Activated effector memory CD4-positive, alpha-beta T cell treated with anti-CD3 and anti-CD28 coated beads, Interleukin-2, amount 50 U/mL, for 16 hours (primary cell): ENCODE measurements at places on chromosomes 12 and 14.

DNA sequence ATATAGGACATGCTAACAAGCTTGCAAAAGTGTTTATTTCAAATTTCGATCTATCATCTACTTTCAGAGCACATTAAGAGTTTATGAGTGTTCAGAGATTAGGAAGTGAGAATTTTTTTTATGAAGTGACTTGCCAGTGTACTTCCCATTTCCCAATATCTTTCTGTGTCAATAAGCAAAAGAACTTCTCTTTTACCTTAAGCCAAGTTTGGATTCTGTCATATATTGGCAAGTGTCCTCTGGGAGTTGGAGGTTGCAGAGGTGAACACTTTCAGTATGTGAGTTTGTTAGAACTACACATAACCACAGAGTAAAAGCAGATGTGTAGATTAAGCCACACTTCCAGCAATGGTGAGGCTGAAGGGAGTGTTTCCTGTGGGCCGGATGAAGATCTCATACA is 16.6 kb upstream of the KLRF1 start:
- DNase-seq = no peak

GRCh38 chr12:97061171-97061570 is 154.1 kb downstream of the NEDD1 start:
- DNase-seq = no peak

DNA sequence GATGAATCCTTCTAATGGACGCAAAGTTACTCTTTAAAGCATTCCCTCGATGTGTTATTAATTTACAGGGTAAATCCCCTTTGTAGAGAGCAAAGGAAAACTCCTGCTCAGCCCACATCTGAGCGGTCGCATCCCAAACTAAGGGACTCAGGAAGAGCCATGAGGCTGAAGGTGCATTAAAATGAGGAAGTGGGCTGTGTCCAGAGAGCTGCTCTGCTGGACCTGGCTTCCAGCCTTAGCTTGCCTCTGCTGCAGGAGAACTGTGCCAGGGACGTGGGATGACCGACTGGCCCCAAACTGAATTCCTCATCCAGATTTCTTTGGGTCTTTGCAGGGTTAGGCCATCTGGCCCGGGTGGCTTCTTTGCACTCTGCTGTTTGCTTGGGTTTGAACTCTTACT is 88.3 kb downstream of the FBXW8 start:
- DNase-seq = no peak

GRCh38 chr12:52907092-52907810 is 2.4 kb upstream of the KRT8 start:
- no peak for DNase-seq

DNA sequence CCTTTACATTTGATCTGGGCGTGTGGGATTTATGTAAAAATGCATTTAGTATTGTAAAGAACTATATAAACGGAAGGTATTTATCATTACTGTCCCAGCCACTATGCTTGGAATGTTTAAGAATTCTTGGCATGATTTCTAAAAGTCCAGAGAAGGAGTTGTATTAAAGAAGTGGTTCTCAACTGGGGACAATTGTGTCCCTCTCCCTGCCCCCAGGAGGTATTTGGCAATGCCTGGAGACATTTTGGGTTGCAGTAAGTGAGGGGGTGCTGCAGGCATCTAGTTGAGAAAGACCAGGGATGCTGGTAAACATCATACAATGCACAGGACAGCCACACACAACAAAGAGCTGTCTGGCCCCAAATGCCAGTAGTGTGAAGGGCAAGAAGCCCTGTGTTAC is 7.2 kb downstream of the SLC38A1 start:
- DNase-seq = no peak

DNA sequence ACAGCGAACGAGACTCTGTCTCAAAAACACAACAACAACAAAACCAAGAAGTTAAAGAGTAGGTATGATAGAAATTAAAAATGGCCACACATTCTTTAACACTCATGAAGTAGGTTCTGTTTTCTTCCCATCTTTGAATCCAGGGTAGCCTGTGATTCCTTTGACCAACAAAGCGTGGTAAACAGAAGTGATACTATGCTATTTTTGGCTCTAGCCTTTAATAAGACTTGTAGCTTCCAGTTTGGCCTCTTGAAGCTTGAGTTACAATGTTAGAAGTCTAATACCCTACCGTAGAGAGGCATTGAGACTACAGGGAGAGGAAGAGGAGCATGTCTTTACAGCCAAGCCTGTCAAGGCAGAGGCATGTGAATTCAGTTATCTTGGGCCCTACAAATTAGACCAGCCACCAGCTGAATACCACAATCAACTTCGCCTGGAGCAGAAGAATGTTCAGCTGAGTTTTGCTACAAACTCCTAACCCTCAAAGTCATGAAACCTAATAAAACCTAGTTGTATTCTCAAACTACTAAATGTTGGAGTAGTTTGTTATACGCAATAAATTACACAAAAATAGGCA is 4.9 kb upstream of the NEMF start:
- DNase-seq = no peak

GRCh38 chr14:64245491-64245890 is 48.7 kb downstream of the ESR2 start:
- DNase-seq = no peak

DNA sequence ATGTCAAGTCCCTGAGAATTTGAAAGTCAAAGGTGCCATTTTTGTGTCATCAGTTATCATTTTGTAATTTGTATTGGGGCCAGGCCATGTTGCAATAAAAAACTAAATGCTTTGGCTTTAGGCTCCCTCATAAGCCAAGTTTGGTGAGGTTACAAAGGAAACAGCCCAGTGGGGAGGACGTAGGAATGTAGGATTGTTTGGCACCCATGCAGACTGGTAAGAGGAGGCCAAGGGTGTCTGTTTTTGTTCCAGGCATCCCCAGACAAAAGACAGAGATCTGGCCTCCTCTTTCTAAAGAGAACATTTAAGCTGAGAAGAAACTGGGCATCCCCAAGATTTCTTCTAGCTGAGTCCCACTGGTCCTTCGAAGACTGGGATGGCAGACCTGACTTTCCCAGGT is 111.7 kb downstream of the SUDS3 start:
- no peak for DNase-seq

- no peak for DNase-seq
These were observed 545.6 kb downstream of the SNAPC1 start for GRCh38 chr14:62307844-62308243.

DNA sequence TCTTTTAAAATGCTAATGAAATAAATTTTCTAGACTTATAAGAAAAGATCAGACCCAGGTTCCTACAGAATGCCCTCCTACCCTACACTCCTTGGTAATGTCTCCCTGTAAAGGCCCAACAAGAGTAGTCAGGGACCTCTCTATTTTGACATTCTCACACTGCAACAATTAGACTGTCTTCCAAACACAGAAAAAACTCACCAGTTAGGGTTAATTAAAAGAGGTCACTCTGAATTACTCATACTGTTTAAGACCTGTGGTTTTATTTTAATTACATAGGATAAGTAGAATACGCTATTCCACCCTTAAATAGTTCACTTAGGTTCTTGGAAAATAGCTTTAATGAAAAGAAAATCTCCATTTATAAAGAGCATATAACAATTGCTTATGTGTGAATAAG is 142.4 kb downstream of the ITPR2 start:
- DNase-seq = no peak

DNA sequence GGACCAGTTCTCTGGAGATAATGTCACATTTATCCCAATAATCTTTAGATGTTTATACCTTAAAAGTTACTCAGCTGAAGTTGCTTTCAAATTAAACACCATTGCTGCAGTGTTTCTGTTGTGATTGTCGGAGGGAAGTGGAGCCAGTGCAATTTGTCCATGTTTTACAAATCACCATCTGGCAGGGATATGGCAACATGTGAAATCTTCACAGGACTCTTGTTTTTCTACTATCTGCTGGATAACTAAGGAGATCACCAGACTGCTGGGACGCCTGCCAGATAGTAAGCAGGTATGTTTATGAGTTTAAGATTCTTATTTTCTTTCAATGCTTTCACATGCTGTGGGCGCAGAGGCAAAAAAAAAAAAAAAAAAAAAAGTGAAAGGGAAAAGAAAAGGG is 100.3 kb upstream of the SOX5 start:
- no peak for DNase-seq
